Fibroblast of the conjunctiva (primary cell): ENCODE measurements at places on chromosomes 3 and 15.

GRCh38 chr15:25019434-25019833, 64.6 kb downstream of the SNRPN start:
- no peak for DNase-seq

DNA sequence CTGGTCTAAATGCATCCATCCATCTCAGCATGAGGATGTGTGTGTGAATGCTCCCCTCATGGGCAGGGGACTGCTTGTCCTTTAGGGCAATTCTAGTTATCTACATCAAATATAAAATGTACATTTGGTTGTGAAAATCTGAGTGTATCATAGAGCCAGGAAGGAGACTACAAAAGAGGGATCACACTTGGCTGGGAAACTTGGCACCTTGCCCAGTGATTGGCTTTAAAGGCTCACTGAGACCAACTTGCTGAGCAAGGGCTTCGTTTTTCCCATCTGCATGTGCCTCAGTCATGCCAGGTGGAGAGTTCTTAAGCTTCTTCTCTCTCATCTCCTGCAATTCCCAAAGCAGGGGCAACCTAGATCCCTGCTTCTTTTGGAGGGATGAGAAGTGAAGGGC, 5.2 kb downstream of the CAPN3 start:
- no peak for DNase-seq

- DNase-seq = no peak
These were observed 14.4 kb upstream of the XXYLT1 start for GRCh38 chr3:195285372-195285771.

DNA sequence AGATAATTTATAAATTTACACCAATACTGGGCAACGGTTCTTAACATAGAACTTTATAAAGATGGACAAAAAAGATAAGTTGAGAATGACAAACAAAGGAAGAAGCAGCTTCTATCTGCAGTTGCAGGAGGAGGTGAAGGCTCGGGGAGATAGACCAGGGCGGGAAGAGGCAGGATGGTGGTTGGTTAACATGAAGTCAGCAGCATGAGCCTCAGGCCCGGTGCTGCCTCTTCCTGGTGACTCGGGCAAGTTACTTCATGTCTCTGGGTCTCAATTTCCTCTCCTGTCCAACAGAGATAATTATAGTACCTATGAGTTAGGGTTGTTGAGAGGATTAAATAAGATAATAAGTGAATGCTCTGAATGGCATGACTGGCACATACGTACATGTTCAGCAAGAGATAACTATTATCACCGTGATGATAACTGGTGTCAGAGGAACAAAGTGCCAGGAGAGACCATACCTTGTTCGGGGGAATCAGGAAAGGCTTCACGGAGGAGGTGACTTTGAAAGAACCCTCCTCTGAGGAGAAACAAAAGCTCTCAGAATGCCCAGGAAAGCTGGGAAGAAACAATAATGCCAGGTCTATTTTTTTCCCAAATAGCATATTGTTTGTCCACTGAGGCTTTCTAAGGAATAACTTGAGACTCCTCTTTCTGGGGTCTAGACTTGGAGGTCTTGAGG, 4.4 kb downstream of the PAK6 start:
- no peak for DNase-seq

- no peak for DNase-seq
These were observed 34.8 kb upstream of the PAK6 start for GRCh38 chr15:40204100-40204499.

DNA sequence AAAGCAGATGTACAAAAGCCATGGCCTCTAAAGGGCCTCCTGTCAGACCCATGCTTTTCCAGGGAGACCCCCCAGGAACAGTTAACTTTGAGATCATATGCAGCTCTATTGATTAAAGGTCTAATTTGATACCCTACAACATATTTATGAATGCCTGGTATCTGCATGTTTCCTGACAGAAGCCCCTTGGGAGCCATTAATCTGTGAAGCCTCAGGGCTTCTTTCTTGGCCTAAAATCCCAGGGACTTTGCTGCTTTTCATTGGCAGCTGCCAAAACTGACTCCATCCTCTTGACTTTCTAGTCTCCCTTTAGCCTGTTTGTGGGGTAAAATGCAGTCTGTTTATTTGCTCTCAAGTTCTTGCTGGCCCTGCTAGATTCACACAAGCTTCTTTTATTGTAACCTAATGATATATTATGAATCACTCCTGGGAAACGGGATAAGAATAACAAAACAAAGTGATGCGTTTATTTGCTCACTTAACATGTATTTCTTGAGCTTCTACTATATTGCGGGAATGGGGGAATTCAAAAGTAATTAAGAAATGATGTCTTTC, 257.0 kb downstream of the LSAMP start:
- DNase-seq = no peak

DNA sequence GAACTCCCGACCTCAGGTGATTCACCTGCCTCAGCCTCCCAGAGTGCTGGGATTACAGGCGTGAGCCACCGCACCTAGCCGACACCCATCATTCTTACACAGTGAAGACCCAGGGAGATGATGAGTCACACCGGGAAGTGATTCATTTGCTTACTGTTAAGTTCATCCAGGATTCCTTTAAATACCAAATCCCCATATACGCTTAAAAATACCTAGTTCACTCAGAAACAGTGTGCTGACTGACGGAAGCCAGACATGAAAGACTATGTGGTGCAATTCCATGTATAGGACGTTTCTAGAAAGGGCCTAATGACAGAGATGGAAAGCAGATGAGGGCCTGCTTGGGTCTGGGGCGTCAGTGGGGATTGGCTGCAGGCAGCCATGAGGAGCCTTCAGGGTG, 75.2 kb downstream of the APBA2 start:
- DNase-seq = no peak

DNA sequence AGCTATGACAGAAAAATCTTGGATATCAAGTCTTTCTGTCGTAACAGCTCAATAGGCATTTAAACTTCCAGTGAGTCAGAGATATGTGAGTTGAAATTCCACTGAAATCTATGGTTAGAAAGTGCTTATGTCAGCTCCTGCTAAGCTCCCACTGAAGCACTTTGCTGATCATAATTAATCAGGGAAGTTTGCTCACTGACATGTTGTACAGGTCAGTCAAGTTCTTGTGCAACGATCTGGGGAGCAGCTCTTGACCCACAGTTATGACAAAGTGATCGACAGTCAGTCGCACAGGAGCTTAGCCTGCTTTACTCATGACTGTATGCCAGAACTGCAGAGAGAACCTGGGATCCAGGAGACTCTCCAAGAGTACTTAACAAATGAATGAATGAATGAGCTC, 453.5 kb downstream of the SOX2 start:
- no peak for DNase-seq

- no peak for DNase-seq
These were observed 90.7 kb upstream of the IQSEC1 start for GRCh38 chr3:13163848-13164382.

DNA sequence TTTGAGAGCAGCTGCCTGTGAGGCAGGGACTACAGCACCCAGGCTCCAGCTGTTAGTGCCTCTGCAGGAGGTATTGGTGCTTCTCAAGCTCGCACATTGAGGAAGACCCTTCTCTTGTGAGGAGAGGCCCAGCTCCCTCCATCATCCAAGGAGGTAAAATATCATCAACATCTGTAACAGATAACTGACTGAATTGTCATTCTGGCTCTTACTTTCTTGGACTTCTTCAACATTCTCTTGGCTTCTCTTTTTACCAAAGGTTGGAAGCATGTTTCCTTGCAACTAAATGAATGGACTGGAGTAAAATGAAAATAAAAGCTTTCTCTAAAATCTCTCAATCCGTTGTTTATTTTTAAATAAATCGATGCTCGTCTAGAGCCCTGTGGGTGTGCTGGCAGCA, 53.1 kb upstream of the PXYLP1 start:
- DNase-seq = no peak

- no peak for DNase-seq
These were observed 34.4 kb upstream of the MYO5C start for GRCh38 chr15:52329987-52330386.

DNA sequence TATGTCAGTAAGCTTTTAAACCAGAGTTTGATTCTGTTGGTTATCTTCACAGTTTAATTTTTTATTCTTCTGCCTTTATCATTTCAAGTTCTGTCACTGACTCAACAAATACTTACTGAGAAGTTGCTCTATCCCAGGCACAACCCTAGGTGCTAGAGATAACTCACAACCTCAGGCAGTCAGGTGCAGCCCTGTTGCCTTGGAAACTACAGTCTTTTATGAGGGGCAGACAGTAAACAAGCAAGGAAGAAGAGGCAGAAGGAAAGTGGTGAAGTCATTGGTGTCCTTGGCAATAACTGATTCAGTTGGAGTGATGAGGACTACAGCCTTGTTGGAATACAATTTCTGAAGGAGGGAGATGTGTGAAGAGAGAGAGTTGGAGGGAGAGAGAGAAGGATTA, 142.1 kb upstream of the LRTM1 start:
- DNase-seq = no peak

DNA sequence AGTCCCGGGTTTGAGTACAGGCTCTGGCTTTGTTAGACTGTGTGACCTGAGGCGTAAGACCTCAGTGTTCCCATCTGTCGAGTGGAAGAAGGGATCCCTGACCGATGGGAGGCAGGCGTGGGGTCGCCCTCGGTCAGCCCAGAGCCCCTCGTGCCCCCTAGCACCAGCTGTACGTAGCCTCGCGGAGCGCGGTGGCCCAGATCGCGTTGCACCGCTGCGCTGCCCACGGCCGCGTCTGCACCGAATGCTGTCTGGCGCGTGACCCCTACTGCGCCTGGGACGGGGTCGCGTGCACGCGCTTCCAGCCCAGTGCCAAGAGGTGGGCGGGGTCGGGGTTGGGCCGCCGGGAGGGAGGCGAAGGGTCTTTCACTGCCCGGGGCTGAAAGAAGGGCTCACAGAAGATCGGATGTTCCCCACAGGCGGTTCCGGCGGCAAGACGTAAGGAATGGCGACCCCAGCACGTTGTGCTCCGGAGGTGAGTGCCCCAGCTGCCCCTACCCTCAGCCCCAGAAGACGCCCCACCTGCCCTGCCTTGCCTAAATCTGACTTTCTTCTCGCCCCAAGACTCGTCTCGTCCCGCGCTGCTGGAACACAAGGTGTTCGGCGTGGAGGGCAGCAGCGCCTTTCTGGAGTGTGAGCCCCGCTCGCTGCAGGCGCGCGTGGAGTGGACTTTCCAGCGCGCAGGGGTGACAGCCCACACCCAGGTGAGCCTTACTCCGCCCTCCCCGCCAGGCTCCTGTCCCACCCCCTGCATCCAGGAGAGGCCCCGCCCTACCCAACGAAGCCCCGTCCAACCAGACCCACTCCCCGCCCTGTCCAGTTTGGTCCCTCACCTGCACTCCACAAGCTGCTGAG, 3.5 kb upstream of the LSMEM2 start:
- DNase-seq = no peak

- no peak for DNase-seq
These were observed 117.8 kb downstream of the TFDP2 start for GRCh38 chr3:142031575-142031974.

DNA sequence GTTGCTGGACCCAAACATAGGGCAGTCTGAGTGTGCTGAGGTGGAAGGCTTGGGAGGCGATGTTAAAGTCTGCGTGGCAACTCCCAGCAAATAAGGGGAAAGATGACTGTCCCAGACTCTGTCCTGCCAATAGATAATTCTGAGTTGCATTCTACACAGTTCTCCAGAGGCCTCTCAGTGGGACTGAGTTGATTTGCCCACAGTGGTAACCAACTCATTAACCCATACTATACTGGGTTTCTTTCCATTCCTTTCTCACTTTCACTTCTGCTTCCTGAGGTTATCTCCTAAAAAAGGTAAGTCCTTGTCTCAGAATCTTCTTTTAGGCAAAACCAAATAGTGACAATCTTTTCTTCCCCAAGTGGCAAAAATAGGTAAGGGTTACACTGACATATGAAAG, 549.9 kb upstream of the DPPA4 start:
- no peak for DNase-seq

DNA sequence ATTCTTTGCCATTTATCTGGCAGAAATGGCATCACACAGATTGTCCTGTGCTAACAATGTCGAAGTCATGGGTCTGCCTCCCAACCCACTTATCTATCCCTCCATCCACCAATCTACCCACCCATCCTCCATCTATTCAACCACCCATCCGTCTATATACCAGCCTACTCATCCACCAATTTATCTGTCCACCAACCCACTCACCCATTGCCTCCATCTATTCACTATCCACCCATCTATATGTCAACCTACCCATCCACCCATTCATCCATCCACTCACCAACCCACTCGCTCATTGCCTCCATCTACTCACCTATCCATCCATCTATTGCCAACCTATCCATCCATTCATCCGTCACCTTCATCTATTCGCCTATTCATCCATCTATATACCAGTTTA, 521.2 kb downstream of the SHQ1 start:
- DNase-seq = no peak
